ENCODE measurements at places on chromosomes 6 and 20.

- DNase-seq, result peak; percentile 90
These were observed 11.4 kb upstream of the VEGFA start for GRCh38 chr6:43758617-43759050.

DNA sequence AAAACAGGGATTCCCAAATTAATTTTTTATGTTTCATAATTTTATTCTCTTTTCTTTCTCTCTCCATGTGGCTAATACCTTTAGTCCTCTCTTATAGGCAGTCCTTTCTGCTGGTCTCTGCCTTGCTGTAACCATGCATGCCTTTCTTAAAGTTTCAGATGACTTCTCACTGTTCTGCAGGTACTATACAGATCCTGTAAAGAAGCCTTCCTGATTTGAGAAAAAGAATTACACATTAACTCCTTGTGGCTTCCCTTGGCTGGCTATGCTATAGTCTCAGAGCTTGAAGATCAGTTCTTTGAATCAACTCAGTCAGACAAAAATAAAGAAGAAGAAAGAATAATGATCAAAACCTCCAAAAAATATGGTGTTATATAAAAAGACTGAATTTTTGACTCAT lies 7.3 kb upstream of the GPR63 start:
- no peak for DNase-seq

- no peak for DNase-seq
These were observed 2.2 kb downstream of the LEMD2 start for GRCh38 chr6:33786736-33787135.

GRCh38 chr6:132392270-132392646 lies 9.0 kb downstream of the MOXD1 start:
- no peak for DNase-seq

DNA sequence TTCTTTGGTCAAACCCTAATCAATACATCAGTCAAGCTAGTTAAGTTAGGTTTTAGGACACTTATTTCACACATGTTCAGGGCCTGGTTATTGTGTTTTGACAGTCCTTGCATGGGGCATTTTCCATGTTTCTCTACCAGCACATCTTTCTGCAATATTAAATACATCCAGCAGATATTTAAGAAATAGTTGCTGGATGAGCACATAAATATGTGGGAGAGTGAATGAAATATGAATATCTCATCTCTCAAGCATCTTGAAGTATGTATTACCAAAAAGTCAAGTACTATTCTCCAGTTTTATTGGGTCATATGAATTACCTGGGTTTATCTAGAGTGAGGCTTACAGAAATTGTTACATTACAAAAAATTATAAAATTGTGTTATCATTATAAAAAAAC lies 621.9 kb upstream of the GJE1 start:
- DNase-seq, result no peak

GRCh38 chr6:151494936-151495320 lies 1.1 kb downstream of the CCDC170 start:
- DNase-seq, result no peak

DNA sequence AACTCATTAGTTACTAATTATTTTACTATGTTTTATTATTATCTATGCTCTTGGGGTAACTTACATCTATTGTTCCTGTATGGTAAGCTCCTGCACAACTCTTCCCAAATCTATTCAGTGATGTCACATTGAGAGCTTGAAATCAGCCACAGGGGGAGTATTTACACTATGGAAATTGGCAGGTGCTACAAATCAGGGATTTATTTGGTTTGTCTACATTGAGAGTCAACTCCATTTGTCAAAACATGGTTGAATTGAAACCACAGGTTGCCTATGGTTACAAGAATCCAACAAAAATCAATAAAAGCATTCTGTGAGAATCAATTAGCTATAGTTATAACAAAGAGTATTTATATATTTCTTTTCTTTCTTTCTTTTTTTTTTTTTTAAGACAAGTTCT lies 3.9 kb upstream of the FITM2 start:
- no peak for DNase-seq

DNA sequence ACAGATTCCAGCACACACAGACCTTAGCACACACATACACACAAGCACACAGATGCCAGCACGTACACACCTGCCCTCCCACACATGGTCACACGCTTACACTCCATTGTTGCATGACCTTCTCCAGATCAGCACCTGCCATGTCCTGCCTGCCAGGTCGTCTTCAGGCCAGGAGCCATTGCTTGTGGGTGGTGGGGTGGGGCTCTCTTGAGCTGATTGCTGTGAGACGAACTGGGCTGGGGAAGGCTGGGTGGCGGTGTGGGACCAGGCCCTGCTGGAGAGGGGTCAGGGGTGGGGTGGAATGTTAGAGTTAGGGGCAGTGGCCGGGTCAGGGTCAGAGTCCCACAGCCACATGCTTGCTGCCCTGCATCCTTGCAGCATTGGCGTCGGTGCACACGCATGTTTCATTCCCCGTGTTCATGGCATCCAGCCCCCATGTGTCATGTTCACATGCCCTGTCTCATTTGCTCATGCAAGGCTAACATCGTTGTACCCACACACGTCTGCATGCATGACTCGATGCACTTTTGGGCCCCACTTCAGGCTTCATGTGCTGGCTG lies 6.5 kb upstream of the NPBWR2 start:
- DNase-seq, result no peak

GRCh38 chr6:138286698-138287097 lies 68.4 kb upstream of the PBOV1 start:
- no peak for DNase-seq

- no peak for DNase-seq
These were observed 887 bp downstream of the TSPYL1 start for GRCh38 chr6:116278854-116279231.

- DNase-seq, result no peak
These were observed 27.0 kb upstream of the MARCKS start for GRCh38 chr6:113830140-113830539.

GRCh38 chr6:41288030-41288753 lies 1.7 kb upstream of the TREM1 start:
- no peak for DNase-seq

DNA sequence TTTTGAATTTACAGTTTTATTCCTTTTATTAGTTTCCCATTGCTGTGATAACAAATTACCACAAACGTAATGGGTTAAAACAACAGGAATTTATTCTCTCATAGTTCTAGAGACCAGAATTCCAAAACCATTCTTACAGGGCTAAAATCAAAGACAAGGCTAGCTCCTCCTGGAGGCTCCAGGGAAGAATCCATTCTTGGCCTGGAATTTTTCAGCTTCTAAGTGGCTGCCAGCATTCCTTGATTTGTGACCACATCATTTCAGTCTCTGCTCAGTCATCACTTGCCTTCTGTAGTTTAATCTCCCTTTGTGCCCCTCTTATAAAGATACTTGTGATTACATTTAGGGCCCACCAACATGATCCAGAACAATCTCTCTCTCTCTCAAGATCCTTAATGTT lies 897 bp upstream of the SEL1L2 start:
- DNase-seq, result no peak

- DNase-seq, result no peak
These were observed 39.1 kb downstream of the FAM120B start for GRCh38 chr6:170345662-170346061.

- peak; percentile 76 for DNase-seq
These were observed 3.8 kb upstream of the LPA start for GRCh38 chr6:160667639-160668481.

DNA sequence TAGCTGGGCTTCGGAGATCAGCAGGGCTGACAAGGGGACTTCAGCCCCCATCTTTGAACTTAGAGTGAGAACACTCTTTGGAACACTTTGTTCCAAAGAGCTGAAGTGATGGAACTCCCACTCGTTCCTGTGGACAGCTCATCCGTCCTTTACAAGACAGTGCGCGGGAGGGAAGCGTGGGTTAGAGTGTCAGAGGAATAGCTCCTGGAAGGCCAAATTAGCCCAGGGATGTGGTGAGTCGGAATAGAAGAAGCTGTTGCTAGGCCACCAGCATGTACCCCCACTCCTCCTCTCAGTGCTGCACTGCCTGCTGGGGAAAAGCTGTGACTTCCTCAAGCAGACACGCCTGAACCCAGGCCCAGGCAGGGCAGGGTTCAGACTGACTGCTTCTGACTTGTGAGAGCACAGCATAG lies 1.7 kb downstream of the SDCBP2 start:
- DNase-seq, result no peak
